Left renal cortex interstitium (tissue), 4 donors: ENCODE measurements at places on chromosomes 12 and 14.

- no peak for DNase-seq
Measured at GRCh38 chr12:96094201-96094600, 58.8 kb upstream of the LTA4H start.

DNA sequence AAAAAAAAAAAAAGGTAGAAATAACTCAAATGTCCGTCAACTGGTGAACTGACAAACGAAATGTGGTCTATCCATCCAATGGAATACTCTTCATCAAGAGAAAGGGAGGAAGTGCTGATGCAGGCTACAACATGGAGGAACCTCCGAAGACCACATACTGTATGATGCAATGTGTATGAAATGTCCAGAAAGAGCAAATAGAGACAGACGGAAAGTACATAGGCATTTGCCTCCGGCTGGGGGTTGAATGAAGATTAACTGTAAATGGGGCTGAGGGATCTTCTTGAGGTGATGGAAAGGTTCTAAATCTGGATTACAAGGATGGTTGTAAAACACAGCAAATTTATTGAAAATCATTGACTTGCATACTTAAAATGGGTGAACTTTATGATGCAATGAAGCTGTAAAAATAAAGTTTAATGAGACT is 35.4 kb downstream of the DLK1 start:
- no peak for DNase-seq

DNA sequence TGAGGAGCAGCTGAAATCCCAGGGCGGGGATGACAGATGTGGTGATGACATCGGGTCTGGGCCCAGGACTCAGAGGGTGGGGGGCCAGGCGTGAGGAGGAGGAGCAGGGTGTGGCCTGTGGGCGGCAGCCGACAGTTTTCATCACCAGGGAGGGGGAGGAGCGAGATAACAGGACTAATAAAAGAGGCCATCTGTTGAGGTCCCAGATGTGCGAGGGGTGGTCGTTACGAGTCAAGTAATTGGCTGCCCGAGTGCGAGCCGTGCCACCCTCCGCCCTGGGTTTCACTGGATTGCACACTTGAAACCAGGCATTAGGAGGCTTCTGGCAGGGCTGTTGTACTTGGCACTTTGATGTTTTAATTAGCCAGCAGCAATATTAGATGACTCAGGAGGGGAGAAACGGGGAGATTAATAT is 67.2 kb downstream of the NOS1 start:
- DNase-seq = no peak

DNA sequence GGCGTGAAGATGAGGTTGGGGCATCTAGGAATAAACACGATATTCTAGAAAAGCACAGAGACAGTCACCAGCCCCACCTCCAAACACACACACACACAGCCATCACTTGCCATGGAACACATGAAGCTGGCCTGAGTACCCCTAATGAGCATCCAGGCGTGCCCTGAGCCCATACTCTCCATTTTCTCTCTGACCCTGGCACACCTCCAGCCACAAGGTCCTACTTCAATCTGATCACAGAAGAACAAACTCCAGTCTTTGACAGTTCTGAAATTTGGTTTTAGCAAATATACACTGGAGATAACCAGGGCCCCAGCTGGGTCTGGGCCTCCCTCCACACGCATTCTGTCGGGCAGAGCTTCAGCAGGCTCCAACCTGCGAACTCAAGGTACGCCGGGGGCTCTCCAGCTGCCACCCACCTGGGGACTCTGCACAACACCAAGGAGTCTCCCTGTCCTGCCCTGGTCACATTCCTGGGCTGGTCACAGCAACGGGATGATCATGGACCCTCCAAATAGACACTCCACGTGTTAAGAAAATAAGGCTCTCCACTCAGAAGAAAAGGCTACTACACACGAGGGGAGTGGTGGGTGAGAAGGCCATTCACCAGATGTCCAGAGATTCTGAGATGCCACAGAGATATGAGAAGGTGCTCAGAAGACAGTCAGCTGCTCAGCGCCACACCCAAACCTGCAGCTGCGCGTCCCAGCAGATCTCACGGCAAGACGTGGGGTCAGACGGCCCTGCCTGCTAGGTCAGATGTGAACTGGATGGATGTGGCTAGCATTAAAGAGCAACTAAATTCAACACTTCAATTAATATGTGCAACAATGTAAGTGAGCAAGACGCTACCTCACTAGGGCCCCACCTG is 57.0 kb upstream of the PNMA1 start:
- no peak for DNase-seq

DNA sequence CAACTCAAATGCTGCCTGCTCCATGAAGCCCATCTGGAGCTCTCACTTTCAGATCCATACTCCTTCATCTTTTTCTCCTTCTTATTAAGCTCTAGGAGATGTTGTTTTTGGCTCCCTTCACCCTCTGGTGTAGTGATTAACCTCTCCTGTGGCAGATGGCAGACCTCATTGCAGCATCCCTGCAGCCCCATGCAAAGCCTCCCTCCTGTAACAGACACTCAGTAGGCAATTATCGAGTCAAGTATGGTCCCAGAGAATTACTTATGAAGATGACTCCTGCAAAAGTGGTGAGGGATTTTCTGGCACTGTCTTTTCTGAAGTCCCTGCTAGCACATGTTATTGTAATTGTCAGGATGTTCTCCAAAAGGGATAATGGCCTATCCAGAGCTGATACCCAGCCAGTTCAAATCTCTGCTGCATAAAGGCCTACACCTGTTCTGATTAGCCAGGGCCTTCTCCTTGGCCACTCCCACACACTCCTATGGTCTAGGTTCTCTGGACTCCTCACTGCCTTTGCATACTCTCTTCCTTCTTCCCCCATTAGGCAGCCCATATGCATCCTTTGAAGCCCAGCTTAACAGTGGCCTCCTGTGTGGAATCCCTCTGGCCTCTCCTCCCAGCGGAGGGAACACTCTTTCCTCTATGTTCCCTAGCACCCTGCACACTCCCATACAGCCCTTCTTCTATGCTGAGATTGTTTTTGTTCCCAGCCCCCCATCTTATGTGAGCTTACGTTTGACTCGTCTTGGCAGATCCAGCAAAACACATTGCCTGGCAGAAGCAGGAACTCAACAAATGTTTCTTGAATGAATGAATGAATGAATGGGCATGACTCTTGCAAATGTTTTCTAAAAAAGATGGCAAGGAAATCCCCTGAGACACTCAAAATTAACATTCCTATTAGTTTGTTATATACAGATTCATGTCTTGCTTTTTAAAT is 43.9 kb upstream of the MDM1 start:
- no peak for DNase-seq

GRCh38 chr14:78090864-78091263 is 79.3 kb upstream of the NRXN3 start:
- DNase-seq = no peak

GRCh38 chr14:33375786-33376185 is 437.1 kb downstream of the NPAS3 start:
- no peak for DNase-seq

DNA sequence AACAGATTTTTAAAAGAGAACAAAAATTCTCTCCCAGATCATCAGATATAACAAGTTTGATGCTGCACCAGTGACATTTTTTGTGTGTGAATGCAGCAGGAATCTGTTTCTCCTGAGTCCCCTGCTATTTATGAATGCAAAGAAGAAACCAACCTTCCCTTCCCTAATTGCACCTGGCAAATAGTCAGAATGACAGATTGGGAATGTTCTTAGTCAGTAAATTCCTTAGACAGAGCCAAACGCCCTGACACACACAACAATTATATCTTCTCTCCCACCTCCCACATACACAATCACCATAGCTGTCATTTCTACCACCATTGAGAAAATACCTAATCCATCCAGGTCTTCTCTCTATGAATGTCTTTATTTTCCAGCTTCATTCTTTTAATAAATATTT is 174.4 kb downstream of the ALG10B start:
- DNase-seq = no peak

DNA sequence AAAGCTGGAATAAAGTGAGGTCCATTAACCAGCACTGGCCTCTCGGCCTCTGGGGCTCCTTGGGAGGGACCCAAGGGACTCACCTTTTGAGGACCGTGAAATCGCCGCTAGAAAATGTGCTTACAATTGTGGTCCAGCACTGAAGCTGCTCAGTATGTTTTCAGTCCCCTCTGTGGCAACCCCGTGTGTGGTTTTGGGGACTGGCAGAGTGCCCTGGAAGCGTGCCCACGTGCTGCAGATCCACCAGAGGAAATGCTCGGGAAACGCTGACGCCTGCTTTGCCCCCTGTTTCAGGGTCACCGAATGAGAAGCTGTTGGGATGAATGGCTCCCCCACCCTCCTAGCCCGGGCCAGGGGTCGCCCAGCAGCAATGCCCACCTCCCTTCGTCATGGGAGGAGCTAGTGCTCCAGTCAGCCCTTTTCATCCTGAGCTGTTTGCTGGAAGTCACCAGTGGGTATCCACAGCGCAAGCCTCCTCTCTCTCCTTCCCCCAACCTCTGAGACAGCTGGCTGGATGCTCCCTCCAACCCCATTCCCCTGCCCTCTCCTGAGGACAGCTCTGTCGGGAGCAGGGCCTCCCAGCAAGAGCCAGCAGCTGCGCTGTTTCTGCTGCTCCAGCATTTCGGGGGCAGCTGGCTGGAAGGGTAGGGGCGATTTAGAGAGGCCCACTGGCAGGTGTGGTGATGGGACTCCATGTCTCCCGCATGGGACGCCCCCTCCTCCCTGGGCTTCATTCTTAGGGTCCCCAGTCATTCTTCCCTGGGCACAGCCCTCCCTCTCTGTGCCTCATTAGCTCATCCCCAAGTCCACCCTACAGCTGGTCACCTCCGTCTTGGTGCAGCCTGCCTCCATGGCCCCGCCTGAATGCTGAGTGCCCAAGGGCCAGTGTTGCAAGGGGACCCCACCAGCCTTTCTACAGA is 33.2 kb upstream of the PPP1R13B start:
- DNase-seq = no peak

DNA sequence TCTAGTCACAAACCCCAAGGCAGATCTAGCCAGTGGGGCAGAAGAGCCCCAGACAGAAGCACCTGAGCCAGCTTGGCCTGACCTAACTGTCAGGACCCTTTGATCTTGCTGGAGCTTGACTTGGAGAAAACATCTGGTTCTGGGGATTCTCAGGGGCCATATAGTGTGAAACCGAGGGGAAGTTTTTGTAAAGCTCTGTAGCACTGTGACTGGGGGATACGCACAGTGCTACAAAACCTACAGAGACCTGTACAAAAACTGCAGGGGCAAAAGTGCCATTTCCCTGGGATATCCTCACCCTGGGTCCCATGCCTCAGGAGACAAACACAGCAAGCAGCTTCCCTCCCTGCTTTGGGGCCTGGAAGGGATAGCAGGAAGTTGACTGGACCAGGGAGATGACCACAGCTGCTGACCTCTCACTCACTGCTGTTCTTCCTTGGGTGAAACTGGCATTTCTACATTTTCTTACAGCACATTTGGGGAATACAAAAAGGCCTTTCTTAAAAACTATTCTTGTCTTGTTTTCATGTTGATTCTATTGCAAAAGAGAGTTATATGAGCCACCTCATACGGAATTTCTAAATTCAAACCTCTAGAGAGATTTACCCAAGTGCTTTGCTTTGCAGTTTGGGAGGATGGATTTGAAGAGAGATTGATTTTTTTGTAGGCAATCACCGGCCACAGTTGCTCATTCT is 140.0 kb downstream of the DAD1 start:
- no peak for DNase-seq

DNA sequence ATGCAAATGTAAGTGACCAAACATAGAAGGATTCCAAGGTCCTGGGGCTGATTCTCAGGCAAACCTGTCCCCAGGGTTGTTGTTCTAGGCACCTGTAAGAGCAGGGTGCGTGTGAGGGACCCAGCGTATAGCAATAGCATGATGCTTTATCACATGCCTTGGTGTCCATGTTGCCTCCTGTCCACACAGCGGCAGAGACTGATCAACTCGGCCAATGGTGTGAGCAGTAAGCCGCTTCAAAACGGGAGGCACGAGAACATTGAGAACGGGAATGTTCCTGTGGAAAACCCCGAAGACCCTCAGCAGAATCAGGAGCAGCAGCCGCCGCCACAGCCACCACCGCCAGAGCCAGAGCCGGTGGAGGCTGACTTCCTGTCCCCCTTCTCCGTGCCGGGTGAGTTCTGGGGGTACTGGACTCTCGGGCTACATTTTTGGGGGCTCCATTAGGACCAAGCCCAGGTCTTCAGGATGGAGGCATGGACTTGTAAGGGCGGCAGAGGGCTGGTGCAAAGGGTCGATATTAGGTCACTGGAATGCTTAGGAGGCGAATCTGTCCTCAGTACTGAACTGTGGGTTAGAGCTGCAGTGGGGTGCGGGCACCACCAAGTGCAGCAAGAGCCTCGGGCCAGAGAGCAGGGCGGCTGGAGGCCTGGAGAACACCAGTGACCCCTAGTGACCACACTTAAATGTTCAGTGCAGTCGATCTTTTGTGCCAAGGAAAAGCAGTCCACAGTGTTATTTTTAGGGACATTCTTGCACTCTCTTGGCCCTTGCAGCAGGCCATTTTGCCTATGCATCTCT is 57.2 kb upstream of the RIN3 start:
- peak; percentile 45 for DNase-seq

DNA sequence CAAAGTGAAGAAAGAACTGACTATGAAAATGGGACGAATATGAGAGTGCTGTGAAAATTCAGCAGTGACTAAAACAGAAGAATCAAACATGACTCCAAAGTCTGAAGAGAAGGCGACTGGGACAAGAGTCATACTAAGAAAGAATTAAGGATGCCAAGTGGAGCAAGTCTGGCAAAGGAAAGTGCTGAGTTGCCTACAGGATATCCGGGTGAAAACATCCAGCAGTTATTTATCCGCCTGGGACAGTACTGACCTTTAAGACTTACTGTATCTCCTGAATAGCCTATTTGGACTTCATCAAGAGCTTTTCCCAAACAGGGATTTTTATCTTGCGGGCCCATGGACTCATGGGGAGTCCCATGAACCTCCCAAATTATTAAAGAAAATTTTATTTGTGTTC is 41.1 kb downstream of the KICS2 start:
- DNase-seq = no peak

DNA sequence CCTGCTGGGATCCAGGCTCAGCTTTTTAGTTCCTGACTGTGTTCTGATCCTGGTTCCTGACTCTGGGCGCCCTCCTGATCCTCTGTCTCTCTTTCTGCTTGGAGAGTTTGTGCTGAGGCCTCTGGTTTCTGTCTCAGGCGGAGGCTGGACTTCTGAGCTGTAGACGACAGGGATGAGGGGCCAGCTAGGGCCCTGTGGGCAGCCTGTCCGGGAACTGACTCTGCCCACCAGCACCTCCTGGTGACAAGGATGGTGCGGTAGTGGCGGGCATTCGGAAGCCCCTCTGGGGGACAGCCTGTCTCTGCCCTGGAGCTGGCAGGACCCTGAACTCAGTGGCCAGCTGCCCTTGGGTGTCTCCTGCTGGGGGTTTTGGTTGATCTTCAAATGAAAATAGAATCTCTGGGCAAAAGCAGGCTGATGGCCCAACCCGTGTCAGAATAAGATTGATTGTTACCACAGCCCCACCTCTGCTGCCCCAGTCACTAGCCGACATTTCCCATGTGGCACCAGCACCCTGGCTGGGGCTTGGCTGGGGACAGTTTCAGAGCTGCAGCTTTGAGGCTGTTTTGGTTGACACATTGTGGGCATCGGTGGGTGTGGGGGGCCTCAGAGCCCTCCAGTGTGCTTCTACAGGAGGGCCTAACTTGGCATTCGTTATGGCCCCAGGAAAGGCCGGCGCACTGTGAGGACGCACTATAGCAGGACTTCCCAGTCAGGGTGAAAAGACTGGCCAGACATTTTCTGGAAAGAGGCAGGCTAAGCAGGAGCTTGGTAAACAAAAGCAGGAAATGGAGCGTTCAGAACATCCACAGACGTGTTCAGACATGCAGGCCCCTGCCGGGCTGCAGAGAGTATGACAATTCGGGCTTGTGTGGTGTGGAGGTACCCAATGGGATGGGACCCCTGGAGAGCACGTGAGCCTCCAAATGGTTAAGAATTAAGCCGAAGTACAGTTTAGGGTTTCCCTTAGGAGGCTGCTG is 16.2 kb downstream of the KRT80 start:
- no peak for DNase-seq
